ENCODE measurements at places on chromosomes 7 and 10.

GRCh38 chr10:58590152-58590840 lies 77.6 kb downstream of the BICC1 start:
- peak; percentile 90 for DNase-seq

- no peak for DNase-seq
Measured at GRCh38 chr7:49822856-49823255, 49.4 kb downstream of the VWC2 start.

DNA sequence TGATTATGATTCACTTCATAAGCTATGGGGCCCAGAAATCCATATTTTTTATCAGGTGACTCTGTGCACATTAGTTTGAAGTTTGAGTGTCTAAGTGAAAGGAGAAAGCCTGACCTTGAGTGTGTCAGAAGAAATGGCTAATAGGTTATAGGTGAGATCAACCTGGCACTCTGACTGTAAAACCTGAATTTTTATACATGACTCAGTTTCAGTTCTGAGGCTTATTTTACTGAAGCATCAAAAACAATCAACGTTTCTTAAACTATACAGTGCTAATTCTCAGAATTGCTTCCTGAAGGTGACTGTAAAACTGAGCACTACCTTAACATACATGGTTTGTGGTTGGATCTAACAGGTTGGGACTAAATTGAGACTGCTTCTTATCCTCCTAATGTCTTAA lies 159.4 kb upstream of the AHR start:
- DNase-seq, result no peak

GRCh38 chr7:54921116-54921515 lies 97.7 kb upstream of the EGFR start:
- no peak for DNase-seq

DNA sequence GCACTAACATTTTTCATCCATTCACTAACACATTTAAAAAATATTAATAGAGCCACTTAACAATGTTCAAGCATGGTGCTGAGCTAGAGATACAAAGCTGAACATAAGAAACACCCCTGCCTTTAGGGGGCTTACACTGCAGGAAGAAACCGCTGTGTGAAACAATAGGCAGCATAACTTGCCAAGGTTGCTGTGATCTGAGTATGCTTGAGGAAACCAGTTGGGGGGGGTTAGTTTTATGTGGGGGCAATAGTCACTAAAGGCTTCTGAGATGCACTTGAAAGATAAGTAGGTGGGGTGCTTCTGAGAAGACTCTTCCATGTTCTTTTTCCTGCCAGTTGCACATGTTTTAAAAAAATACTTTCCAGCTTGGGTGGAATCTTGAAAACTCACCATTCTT lies 2.8 kb downstream of the RBM17 start:
- no peak for DNase-seq

DNA sequence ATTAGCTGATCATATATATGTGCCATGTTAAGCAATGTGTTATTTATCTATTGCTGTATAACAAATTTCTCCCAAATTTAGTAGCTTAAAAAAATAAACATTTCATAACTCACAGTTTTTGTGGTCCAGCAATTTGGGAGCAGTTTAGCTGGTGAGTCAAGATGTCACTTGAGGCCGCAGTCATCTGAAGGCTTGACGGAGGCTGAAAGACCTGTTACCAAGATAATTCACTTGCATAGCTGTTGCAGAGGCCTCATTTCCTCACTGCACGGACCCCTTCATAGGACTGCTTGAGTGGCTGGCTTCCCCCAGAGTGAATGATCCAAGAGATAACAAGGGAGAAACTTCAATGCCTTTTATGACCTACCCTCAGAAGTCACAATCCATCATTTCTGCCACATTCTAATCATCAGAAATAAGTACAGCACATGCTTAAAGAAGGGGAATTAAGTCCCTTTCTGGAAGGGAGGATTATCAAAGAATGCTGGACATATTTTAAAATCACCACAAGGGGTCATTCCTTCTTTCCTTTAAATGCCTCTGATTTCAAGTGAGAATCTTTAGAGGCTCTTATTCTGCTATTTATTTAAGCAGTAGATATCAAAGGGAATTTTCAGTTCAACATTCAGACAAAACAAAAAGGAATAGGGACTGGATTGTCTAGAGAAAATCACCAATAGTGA lies 10.5 kb upstream of the SRPK2 start:
- DNase-seq, result no peak

DNA sequence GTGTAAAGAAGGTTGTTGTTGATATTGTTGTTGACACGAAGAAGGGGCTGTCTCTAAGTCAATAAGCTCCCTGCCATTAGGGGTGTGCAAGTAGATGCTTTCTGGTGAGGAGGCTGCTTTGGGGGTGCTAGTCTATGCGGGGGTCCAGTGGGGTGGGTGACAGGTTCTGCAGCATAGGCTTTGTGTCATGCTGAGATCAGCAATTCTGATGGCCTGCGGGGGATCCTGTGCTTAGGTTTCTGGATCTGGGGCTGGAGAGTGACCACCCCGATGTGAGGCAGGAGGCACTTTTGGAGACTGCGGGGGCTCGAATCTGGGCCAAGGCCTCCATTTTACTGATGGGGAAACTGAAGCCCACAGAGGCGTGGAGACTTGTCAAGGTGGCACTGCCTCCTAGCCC lies 5.1 kb downstream of the AQP1 start:
- DNase-seq, result no peak

- DNase-seq, result no peak
Measured at GRCh38 chr7:83701736-83702135, 52.8 kb upstream of the SEMA3E start.

- no peak for DNase-seq
Measured at GRCh38 chr10:31942892-31943291, 14.3 kb upstream of the ARHGAP12 start.
